ENCODE measurements at places on chromosomes 1 and 21.

GRCh38 chr1:42210421-42211133 is 46.0 kb upstream of the GUCA2A start:
- DNase-seq: no peak

DNA sequence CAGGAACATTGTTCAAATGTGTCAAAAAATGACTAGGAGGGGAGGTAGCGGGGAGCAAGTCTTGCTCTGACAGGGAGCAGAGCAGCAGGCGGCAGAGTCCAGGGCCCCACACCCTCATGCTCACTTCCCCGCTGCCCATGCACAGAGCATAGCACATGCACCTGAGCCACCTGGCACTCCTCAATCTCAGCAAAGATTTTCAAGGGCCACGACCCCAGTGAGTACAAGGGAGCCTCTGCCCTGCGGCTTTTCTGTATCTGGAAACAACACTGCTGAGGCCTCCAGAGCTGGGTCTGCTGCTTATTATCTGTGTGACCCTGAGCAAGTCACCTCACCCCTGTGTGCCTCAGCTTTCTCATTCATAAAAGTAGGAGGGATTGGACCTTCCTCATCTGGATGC is 1.1 kb upstream of the GJB3 start:
- DNase-seq: no peak

DNA sequence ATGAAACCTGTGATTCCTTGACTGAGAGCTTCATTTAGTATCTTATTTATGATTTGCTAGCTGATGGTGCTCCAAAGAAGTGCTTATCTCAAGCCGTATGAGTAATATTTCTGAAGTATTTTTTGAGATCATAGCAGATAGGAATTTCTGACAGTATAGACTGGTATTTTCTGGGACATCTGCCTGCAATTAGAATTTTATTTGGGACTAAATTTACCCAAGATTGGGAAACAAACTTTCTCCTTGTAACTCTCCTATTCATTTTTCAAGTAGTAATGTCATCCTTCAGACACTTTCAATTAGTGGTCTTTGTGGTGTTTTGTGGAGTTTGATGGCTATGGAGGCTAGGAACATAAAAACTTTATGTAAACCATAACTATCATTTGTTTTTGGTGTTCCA is 597.2 kb upstream of the ZP4 start:
- no peak for DNase-seq

GRCh38 chr1:11841245-11842153 is 6.1 kb downstream of the NPPA start:
- DNase-seq: no peak
